ENCODE measurements at places on chromosomes 4 and X.

- DNase-seq: no peak
These were observed 120.8 kb downstream of the DTHD1 start for GRCh38 chr4:36402008-36402758.

DNA sequence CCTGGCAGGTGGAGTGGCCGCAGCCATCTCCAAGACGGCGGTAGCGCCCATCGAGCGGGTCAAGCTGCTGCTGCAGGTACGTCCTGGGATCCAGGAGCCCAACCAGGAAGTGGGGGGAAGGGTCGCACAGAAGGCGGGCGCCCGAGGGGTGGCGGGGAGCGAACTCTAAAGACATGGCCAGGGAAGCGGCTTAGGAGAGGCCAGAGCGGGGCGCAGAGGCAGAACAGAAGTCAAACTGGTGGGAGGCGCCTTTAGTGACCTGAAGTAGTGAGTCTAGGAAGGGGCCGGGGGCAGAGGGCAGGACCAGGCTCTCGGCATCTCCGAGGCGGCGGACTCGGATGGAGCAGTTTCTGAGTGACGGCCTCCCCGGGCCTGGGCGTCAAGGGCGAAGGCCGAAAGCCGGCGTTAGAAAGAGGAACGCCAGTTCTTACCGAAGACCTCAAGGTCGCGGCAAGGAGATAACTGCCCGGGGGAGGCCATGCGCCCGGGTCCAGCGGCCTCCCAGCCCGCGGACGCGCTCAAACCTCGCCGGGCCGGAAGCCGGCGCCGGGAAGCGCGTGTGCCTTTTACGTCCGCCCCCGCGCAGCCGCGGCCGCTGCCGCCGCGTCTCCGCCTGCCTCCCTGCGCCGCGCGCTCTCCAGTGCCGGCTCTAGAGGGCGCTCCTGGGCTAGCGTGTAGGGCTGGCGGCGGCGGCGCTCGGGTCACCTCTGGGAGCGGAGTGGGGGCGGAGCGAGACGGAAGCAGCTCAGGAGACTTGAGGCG is 488 bp downstream of the SLC25A5 start:
- no peak for DNase-seq

- no peak for DNase-seq
These were observed 17.5 kb upstream of the JAKMIP1 start for GRCh38 chr4:6217716-6218381.

DNA sequence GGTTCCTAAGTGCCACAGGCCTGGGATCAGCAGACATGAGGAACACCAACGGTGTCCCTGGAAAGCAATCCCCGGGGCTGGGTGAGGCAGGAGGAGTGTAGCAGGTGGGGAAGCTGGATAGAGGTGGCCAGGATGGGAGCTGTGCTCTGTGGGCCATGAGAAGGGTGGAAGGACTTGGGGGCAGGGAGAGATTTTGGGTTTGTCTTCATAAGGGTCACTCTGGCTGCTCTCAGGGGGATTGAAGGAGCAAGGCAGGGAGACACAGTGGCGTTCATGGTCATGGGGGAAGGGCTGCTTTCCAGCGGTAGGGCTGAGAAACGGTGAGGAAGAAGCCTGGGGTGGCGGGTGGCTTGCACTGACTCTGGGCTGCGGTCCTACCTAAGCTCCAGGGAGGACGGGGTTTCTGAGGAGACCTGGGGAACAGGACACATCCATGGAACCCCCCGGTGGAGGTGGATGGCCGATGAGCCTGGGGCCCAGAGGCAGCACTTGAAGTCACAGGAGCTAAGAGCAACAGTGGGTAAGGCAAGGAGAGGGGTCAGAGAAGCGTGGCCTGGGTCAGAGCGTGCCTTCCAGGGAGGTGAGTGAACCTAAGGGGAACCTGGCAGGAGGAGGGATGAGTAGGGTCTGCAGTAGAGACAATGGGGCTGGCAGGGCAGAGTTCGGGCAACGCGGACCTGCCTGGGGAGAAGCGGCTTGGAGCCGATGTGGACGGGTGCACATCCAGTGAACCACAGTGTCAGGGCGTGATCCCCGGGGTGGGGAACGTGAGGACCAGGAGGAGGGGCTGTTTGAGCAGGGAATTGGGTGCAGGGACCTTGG is 12.4 kb upstream of the CTBP1 start:
- peak; percentile 77 for DNase-seq

GRCh38 chr4:88366460-88366859 is 12.2 kb upstream of the HERC6 start:
- no peak for DNase-seq

DNA sequence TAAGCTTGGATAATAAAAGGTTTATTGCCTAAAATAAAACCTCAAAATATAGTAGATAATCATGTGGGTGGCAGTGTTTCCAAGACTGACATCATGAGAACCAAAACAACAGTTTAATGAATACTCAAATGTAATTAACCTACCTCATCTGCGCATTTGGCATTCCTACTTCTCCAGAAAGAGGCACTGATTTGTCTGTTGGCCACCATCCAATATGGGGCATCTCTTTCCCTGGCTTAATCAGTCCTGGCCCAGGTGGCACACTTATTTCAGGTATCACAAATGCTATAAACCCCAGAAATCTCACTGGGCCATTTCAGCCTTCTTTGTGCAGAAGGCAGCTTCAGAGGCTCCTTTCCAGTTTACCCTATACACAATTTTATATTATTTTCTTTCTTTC is 192.2 kb downstream of the COMMD8 start:
- no peak for DNase-seq

DNA sequence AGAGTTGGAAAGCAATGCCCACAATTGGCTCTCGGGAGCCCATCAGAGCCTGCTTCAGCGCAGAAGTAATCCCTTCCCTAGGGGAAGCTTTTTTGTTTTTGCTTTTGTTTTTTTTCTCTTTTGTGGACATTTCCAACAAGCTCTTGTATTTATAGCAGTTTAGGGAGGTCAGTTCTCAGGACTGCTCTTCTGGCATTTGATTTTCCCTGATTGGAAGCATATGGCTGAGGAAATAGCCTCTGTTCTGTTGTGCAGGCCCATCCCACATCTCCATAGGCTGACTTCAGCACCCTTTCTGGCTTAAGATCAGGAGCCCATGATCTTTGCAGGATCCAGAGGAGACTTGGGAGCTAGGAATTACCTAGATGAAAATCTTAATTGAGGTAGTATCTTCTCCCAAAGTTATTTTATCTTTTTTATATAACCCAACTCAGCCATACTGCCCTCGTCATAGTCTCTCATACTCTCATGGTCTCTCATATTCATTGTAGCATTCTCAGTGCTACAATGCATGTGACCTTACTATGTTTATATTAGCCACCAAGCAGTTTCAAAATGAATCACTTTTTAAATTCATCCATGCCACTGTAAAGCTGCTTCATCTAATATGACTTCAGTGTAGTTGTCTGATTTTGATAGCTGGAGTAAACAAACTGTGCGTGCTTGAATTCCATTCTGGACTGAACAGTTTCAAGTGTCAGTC is 16.7 kb downstream of the PAGE4 start:
- DNase-seq: no peak

GRCh38 chrX:74779175-74779574 is 146.1 kb downstream of the NEXMIF start:
- DNase-seq: no peak

GRCh38 chr4:150387981-150388380 is 194.0 kb upstream of the MAB21L2 start:
- DNase-seq: no peak

DNA sequence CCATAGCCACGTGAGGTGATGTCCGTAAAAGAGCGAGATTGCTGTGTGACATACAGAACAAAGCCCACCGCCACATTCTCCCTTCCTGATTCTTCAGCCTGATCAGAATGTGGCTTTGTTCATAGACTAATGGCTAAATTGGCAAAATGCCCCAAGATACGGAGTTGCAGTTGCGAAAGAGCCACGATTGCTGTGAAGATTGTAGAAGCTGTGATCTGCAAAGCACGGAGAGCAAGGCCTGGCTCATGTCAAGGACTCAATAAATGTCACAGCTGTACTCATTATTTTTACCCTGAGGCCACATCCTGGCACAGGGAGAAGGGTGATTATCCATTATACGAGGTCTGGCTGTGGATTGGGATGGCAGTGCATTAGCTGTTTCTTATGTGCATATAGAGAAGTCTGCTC is 34.2 kb downstream of the ARSD start:
- DNase-seq: no peak

DNA sequence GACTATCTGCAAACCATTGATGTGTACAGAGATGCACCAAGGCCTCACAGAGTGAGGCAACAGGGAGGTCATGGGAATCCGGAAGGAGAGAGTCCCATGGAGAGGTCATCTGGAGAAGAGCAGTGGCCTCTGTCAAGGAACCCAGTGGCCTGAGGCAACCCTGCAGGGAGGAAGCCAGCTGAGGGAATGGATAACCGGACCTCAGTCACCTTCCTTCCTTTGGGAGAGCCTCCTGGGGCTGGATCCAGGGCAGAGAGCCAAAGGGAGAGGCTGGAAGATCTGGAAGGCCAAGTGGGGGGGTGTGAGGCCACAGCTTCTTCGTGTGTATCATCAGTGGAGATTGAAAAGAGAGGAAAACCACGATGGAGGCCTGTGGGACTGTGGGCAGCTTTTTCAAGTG is 24.3 kb upstream of the CD38 start:
- no peak for DNase-seq

DNA sequence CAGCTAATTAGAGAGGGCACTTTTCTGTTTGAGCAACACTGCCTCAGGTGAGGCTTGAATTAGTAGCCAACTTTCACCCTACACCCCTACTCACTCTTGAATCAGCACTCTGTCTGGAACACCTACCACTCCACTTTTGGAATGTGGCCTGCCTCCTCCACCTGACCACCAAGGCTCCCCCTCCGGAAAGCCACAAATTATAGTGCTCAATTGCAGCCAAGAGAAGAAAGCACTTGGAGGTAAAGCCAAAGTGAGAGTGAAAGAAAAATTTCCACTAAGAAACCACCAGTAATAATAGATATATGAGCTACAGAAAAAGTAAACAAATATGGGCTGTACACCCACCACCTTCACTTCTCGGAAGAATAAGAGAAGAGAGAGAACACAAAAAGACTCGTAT is 41.1 kb downstream of the PPP3CA start:
- no peak for DNase-seq

GRCh38 chr4:121376556-121376955 is 4.3 kb downstream of the QRFPR start:
- no peak for DNase-seq

GRCh38 chr4:4320528-4320927 is 30.5 kb downstream of the ZBTB49 start:
- no peak for DNase-seq

- no peak for DNase-seq
These were observed 16.2 kb downstream of the GATB start for GRCh38 chr4:151744614-151745013.

DNA sequence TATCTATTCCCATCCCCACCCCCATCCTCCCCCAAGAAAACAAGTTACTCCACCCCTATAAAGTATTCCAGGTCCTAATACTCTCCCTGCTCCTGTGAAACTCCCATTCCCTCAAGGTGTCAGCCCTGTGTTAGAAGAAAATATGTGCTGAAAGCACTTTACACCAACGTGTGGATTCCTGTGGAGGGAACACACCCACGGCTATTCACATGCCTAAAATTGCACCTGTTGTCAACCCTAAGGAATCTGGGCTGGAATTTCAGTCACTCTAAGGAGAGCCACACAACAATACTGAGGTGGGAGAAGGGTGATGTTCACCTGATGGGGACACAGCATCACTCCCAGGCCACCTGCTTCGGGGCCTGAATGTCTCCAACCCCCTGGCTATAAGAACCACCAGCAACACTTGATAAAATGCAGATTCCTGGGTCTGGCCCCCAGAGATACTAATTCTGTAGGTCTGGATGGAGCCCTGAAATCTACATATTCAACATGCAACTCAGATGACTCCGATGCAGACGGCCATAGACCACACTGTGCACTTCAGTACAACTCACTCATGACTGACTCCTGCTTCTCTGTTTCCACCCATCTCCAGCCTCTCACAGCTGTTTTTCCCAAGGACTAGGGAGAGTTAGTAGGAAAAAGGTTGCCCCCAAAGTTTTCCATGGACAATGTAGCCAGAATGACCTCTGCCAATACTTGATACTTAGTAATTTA is 15.8 kb downstream of the SCD5 start:
- DNase-seq: no peak

DNA sequence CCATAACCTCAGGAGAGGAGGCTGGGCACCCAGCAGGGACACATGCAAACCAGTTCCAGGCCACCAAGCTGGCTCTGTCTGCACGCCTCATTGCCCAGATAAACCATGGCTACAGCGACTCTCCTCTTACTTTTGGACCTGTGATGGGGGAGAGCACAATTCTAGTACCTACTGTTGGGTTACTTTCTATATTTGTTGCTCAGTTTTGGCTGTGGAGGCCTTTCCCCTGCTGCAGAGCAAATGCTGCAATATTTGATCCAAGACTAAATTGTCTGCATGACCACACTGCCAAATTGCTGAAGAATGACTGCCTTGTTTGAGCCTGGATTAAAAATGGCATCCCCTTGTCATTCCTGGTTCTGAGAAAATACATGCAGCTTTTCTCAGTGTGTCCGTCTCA is 253.5 kb downstream of the ARHGAP10 start:
- no peak for DNase-seq

- no peak for DNase-seq
These were observed 884 bp downstream of the CCDC120 start for GRCh38 chrX:49059681-49060085.

- no peak for DNase-seq
These were observed 48.7 kb upstream of the BCOR start for GRCh38 chrX:40146262-40147125.

GRCh38 chr4:82284475-82284857 is 89.3 kb downstream of the HNRNPD start:
- no peak for DNase-seq

- DNase-seq: no peak
These were observed 35.1 kb upstream of the NPY2R start for GRCh38 chr4:155173371-155173770.

GRCh38 chr4:137610960-137611359 is 78.7 kb upstream of the PCDH18 start:
- no peak for DNase-seq

- no peak for DNase-seq
These were observed 20.1 kb downstream of the SUPT20HL1 start for GRCh38 chrX:24380262-24381187.

DNA sequence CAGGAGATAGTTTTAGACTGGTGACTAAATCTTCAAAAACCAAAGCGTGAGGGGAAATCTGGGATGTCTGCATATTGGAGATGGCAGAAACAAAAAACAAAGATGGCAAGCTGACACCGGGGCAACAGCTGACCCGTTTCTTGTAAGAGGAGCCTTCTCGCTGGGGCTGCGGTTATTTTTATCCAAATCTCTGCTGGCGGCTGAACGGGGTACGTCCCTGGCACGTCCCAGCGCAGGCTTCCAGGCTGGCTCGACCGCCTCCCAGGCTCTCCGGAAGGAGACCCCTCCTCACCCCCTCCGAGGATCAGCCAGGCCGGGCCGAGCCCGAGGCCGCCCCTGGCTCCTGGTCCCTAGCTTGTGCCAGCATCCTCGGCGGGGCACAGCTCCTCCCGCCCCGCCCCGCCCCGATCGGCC is 403 bp downstream of the SGCB start:
- no peak for DNase-seq

DNA sequence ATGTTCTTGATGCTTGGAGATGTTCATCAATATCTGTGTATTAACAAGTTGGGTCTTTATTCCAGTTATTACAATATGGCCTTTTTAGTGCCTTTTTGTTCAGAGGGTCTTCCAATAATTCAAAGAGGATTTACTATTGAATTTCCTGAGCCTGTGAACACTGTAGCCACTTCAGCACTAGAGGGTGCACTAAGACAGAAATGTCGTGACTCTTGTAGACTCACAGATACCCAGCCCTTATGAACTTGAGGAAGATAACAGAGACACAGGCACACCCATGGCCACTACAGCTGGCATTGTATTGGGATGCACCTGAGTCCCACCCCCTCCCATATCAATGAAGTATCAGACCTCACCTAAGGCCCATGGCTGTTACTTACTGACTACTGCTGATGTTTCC is 54.4 kb upstream of the ACTRT1 start:
- no peak for DNase-seq

GRCh38 chr4:176274441-176274840 is 5.4 kb upstream of the ASB5 start:
- DNase-seq: no peak
